ENCODE measurements at places on chromosomes 3 and 15.

DNA sequence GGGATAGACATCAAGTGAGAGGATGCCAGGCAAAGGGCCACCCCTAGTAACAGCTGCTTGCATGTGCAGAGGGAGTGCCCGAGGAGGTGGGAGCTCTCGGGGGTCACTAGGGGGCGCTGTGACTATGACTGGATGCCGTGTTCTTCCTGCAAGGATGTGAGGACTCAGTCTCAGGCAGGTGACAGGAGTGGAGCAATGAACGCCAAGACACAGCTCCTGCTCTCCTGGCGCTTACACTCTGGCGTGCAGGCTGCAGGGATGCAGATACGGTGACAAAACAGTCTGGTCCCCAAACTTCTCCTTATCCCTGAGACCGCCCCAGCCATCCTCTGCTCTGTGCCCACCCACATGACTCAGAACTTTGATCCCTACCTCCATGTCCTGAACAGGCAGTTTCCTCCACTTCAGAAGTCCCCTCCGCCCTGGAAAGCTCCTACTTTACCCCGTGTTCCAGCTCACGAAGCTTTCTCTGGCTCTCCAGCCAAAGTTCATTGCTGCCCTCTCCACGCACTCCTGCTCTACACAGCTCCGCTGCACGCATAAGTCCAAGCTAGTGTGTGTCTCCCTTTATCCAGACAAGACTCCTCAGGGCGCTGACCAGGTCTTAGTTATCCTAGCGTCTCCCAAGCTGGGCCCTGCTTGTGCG lies 14.7 kb downstream of the RHOV start:
- DNase-seq: peak; percentile 76

DNA sequence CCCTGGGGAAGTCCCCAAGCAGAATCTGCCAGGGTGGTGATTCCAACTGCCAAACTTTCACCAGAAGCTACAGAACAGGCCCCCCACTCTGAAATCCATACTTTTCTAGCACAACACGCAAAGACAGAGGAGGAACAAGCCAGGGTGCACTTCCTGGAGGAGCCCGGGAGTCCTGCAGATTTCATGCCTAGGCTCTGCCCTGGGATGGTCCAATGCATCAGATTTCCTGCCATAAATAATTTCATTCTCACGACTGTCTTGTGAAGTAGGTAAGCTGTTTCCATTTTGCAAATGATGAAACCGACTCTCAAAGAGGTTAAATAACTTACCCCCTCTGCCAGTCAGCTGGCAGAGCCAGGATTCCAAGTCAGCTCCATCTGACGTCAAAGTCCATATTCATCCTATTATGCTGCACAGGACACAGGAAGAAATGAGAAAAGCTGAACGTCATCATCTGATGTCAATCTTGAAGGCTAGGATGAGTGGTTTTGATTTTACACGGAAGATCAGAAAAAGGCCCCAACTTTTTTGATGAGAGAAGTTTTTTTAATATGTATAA lies 134.8 kb upstream of the IGF1R start:
- no peak for DNase-seq

GRCh38 chr3:30688776-30689641 lies 82.6 kb downstream of the TGFBR2 start:
- DNase-seq: peak; percentile 69

- DNase-seq: no peak
Measured at GRCh38 chr3:16461463-16462245, 51.8 kb downstream of the RFTN1 start.

GRCh38 chr3:40790746-40791145 lies 266.0 kb downstream of the ZNF621 start:
- no peak for DNase-seq

DNA sequence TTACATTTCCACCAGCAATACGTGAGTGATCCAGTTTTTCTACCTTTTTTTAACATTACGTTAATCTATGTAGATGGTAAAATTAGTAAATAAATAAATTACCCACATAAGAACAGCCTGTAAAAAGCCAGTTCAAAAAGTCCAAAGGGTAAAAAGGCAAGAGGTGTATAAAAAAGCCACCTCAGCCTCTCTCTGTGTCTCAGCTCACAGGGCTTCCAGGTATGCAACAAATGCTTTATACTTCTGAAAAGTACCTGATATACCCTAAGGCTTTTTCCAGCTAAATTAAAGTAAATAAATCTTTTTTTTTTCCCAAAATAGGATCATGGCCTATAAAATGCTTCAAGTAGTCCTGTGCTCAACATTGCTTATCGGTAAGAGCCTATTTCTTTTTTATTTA lies at the start of gene C3orf85:
TSS of gene C3orf85 (plus strand) at position 197 of the 400 bp plus-strand sequence. CDS start at position 326, 129 bp downstream.
- no peak for DNase-seq

DNA sequence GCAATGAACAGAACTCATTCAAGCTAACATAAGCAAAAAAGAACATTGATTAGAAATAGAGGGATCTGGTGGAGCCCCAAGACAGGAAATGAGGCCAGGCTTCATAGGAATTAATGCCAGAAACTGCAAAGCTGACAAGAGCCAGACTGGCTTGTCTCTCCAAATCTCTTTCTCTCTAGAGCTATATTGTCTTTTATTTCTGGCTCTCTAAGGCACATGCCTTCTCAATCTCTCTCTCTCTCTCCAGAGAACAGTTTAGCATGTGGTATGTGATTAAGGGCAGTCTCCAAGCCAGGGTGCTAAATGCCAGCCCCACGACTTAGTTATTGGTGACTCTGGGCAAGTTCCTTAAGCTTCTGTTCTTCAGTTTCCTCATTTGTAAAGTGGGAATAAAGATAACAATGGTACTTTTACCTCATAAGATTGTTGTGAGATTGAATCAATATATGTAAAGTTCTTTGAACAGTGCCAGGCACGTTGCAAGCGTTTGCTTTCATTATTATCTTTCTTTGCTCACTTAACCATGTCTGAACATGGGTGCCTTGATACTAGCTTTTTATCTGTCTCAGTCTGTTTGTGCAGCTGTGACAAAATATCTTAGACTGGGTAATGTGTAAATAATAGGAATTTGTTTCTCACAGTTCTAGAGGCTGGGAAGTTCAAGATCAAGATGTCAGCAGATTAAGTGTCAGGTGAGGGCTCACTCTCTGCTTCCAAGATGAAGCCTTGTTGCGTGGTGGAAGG lies 123.2 kb downstream of the BDH1 start:
- DNase-seq: no peak

DNA sequence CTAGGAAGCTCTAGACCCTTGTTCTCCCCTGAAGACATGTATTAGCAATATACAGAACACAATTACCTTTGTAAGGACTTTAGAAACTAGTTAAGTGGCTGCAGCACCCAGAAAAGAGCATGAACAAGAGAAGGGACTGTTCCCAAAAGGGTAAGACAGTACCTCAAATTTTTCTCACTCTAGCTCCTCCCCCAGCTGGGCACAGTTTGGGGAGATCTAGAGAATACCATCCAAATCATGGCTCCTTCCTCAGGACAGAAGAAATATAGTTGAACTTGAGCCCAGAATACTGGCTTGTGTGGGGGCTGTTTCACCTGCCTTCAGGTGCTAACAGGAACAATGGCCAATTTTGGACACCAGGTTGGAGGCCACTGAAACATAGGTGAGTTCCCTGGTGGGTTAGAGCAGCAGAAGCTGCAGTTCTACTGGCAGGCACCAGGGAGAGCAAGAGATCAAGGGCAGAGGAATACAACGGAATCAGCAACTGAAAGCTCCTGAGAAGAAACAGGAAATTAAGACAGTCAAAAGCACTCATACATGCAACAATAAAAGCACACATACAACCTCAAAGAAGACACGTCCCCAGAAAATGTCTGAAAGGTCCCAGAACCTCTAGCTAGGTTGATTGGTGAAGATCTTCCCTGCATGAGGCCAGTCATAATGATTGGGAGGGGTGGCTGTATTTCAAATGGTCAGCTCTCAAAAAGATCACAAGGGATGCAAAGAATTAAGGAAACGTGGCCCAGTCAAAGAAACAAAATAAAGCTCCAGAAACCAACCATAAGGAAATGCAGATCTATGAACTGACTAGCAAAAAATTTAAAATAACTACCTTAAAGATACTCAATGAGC lies 104.9 kb upstream of the ASB14 start:
- peak; percentile 51 for DNase-seq

Data from mammary epithelial cell (primary cell).